ENCODE measurements at places on chromosomes 5 and 9. TPM values are rescaled to one million over a fixed set of nuclear protein-coding genes. Genes with fewer than 3 reads are reported as not detected.

- no peak for DNase-seq
Measured at GRCh38 chr9:281741-282645, 67.3 kb downstream of the DOCK8 start.

DNA sequence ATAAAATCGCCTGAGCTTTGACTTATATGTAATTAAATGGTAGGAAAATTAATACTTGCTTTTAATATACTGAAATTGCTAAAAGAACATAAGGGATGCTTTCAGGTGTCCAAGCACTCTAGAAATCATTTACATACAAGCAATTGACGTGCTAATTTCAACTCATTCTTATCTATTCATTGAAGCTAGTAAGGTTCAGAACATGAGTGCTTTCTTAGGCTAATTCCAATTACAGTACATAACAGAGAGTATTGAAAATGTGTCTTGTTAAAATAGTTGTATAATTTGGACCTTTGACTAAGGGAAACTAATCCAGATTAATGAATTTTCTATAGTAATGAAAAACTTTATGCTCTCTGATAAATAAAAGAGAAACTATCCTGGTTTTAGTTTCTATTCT is 1016.4 kb upstream of the TYRP1 start:
- no peak for DNase-seq

GRCh38 chr5:118095115-118095514 is 893.2 kb downstream of the DTWD2 start:
- no peak for DNase-seq

- no peak for DNase-seq
Measured at GRCh38 chr9:124696101-124696500, 75.0 kb downstream of the NR6A1 start.

- DNase-seq = no peak
Measured at GRCh38 chr9:69193685-69194032, 19.6 kb downstream of the TJP2 start.

DNA sequence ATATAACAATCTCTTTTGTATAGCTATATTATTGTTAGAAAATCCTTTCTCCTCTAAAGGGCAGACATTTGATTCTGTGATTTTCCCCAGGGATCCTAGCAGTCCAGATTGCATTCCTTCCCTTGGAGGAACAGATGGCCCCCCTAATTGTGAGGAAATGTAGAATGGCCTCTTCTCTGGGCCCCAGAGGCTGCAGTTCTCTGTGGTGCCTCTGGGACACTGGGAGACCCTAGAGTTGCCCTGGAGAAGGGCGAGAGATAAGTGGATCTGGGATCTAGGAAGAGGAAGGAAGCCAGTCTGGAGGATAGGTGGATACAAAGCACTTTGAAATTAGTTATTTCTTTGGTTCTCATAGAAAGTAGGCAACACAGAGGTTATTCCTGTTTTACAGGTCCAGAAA is 1.9 kb upstream of the HINT2 start:
- DNase-seq = no peak

DNA sequence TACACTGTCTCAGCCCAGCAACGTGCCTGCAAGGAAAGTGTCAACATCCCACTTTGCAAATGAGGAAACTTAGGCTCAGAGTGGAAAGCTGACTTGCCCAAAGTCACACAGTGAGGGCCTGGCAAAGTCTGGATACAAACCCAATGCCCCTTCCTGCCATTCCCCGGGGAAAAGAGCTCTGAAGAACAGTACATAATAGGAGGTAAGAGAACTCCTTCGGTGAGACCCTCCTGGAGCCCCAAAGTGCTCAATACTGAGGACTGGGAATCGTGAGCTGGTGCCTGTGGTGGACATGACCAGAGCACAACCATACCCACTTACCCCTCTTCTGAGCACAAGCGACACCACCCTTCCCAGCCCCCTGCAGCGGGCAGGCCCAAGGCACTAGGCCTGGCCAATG is 13.4 kb upstream of the CPLX2 start:
- DNase-seq = no peak

- no peak for DNase-seq
Measured at GRCh38 chr9:108844856-108845255, 10.9 kb downstream of the ACTL7B start.

DNA sequence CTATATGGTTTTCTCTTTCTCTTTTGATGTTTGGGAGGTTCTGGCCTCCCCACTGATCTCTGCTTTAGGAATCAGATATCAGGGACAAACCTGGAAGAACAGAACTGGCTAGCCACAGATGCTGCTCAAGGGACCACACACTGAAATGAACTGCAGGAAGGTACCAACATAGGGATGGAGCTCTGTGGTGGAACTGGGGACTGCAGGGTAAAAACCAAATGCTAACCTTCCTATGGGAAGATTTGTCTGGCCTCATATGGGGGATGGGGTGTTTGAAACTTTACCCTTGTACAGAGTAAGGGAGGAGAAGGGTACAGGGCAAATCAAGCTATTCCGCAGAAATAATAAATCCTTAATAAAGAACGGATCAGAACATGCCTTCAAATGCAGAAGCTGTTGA is 49.4 kb downstream of the ELOVL7 start:
- no peak for DNase-seq

DNA sequence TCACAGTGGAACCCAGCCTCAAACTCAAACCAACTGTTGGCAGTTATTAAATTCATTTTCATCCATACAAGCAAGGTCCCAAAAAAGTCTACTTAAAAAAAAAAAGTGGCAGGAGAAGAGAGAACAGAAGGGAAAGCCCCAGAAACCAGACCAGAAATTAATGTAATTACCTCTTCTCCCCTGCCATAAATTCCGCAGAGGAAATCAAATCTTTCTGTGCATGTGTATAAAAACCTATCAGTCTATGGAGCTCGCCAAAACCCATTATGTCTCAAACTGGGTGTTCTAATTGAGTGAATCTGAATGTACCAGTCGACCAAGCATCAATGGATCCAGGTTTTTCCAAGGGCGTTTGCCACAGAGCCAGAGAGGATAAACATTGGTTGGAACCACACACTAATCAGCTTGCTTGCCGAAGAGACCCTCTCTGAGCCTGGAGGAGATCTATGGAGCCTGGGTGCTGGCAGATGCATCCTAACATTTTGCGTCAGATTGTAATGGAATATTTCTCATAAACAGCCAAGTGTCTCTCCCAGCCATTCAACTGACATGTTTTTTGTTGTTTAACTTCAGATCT is 7.9 kb upstream of the HAND1 start:
- DNase-seq = no peak

DNA sequence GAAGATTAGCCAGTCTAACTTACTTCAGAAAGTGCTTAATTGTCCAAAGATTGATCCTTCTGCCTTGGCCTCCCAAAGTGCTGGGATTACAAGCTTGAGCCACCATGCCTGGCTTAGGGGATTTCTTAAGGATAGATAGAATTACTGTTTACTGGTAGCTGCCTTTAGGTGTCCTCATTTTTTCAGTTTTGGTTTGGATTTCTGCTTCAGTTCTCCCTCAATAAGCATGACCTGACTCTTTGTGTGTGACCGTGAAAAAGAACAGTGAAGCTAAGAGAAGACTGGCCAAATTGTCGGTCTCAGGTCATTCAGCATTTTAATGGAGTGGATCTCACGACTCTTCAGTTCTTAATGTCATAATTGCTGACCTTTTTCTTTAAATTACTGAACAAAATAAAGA is 22.9 kb upstream of the CMYA5 start:
- no peak for DNase-seq

The PCDHAC2 gene
- 1.5 TPM for total RNA-seq

The TOR4A gene
- 1.3 TPM for total RNA-seq

All from H4 (cell line).